ENCODE measurements at places on chromosomes 7 and 10.

- DNase-seq = peak; percentile 42
Measured at GRCh38 chr7:112080441-112080840, 125.8 kb downstream of the DOCK4 start.

DNA sequence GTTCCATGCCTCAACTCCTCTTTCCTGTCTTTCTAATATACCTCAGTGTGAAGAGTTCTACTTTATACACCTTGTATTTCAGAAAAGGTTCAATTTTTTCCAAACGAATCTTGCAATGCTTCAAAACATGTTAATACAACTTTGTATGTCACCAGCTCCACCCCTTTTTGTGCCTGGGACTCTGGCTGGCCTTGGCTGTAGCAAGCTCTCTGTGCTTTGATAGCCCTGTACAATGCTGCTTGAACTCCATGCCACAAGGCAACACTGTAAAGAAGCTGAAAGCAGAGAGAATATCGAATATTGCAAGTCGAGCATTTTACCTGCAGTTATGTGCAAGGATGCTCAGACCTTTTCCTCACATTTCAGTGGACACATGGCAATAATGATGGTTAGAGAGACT lies 52.5 kb downstream of the PANK1 start:
- no peak for DNase-seq

DNA sequence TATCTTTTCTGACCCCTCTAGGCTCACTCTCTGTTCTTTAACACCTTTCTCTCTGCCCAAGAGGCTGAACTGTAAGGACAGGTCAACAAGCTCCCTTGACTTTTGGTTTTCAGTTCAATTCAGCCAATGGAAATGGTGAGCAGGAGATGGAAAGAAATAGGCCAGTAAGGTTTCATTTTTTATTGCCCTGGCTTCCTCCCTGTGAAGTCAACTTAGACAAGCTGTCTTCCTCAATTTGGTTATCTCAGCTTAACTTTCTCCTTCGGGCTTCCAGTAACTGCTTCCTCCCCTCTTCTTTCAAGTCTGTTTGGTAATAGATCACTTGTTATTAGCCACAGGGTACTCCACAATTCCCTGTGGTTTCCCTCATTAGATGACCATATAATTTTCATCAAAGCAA lies 19.7 kb downstream of the LIPK start:
- DNase-seq = no peak

GRCh38 chr7:1864161-1864940 lies 194.3 kb downstream of the ELFN1 start:
- DNase-seq = no peak

DNA sequence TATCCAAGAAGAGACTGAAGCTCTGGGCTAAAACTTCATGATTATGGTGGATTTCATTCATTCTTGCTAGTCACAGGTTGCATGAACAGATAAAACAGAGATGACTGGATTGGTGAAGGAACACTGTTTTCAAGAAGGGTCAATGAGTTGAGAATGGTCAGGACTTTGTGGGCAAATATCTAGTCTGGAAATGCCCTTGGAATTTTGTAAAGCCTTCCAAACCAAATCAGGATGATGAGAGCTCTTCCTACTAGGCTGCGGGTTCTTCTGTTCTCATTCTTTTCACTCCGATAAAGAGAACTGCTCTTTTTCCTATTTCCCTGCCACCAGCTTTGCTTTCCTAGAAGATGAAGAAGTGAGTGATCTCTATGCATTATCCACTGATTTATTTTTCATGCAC lies 171.4 kb downstream of the ARID5B start:
- DNase-seq = no peak

GRCh38 chr7:84492098-84493034 lies 297.8 kb upstream of the SEMA3A start:
- DNase-seq = no peak

- no peak for DNase-seq
Measured at GRCh38 chr7:17625043-17625442, 315.3 kb downstream of the SNX13 start.

DNA sequence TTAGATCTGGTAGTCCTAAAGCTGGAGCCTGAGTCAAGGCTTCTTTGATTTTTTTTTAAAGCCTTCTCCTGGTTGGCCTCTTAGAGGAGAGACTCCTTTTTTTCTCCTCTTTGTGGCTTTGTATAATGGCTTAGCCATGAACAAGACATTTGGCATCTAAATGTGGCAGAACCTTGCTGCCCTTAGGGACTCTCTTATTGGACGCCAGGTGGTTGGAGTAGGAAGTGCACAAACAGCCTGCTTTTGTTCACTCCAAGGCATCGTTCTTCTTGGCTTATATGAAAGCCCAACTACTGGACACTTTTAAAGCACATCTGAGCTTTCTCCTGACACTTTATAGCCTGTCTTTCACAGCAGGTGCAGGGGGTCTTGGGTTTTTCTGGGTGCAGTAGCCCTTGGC lies 25.0 kb downstream of the ZPBP start:
- DNase-seq = no peak
